Chondrocyte (in vitro differentiated cells): ENCODE measurements at places on chromosomes 6 and 20. TPM values are rescaled to one million over a fixed set of nuclear protein-coding genes. Genes with fewer than 3 reads are reported as not detected.

The PDYN gene
- not detected in 3 replicates for total RNA-seq

GRCh38 chr6:34325633-34326032, 66.8 kb downstream of the NUDT3 start:
- no peak for DNase-seq
- no peak overlapping the region for H3K27ac ChIP-seq
- H3K27me3 ChIP-seq = no peaks in the 10 kb centered on the region
- H3K4me1 ChIP-seq = peaks cover 8% of the 10 kb centered on the region
- no peak overlapping the region for H3K4me3 ChIP-seq

DNA sequence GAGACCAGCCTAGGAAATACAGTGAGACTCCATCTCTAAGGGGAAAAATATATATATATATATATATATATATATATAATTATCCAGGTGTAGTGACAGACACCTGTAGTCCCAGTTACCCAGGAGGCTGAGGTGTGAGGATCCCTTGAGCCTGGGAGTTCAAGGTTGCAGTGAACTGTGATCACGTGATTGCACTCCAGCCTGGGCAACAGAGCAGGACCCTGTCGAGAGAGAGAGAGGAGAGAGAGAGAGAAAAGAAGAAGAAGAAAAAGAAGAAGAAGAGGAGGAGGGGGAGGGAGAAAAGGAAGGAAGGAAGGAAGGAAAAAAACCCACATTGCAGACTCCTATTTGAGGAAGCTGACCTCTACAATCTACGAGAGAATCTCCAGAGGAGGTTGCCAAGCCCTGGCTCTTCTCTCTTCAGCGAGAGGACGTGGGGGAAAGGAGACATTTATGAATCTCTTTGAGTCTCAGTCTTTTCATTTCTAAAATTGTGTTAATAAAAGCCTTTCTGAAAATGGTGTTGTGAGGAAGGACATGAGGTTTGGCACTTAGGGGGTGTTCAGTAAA, 49.7 kb downstream of the COL11A2 start:
- H3K4me1 ChIP-seq = no peaks in the 10 kb centered on the region
- no peak overlapping the region for H3K4me3 ChIP-seq
- no peak for DNase-seq
- no peak overlapping the region for H3K27ac ChIP-seq
- H3K36me3 ChIP-seq = no peaks in the 10 kb centered on the region
- H3K27me3 ChIP-seq = peaks cover 54% of the 10 kb centered on the region

- no peak overlapping the region for H3K27ac ChIP-seq
- no peaks in the 10 kb centered on the region for H3K27me3 ChIP-seq
- H3K4me1 ChIP-seq = no peaks in the 10 kb centered on the region
Measured at GRCh38 chr6:42322676-42323075, 105.0 kb upstream of the MRPS10 start.

The ARG1 gene
- total RNA-seq = not detected in 3 replicates

DNA sequence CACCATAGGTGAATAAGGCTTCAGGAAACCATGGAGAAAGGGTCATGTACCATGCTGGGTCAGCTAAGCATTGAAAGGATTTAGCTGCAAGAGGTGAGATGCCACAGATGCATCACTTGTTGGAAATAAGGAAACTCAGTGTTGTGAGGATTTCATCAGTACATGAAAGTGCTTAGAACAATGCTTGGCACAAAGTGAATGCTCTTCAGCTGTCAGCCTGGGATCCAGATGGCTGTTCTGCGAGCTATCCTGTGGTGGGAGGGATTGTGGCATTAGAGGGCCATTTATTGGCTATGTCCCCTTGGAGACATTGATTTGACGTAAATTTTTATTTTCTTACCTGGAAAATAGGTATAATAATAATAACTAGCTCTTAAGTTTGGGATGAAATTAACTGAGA, 53.0 kb downstream of the ELOVL2 start:
- no peak overlapping the region for H3K27ac ChIP-seq
- no peak overlapping the region for H3K4me3 ChIP-seq
- DNase-seq = no peak
- no peaks in the 10 kb centered on the region for H3K27me3 ChIP-seq
- peaks cover 6% of the 10 kb centered on the region for H3K36me3 ChIP-seq
- H3K4me1 ChIP-seq = peaks cover 4% of the 10 kb centered on the region

GRCh38 chr6:42958125-42958524, 2.4 kb upstream of the GNMT start:
- H3K36me3 ChIP-seq = peaks cover 4% of the 10 kb centered on the region
- peaks cover 19% of the 10 kb centered on the region for H3K4me1 ChIP-seq
- no peak for DNase-seq
- H3K4me3 ChIP-seq = no peak overlapping the region
- H3K27ac ChIP-seq = no peak overlapping the region

The TSHZ2 gene
- 0.28 to 0.37 TPM in 2 of 3 replicates, not detected in the other for total RNA-seq

- H3K36me3 ChIP-seq = no peaks in the 10 kb centered on the region
- H3K4me1 ChIP-seq = peaks cover 28% of the 10 kb centered on the region
- no peak for DNase-seq
- H3K4me3 ChIP-seq = peak overlapping the region; percentile 14
- H3K27me3 ChIP-seq = no peaks in the 10 kb centered on the region
- H3K27ac ChIP-seq = no peak overlapping the region
Measured at GRCh38 chr6:51541847-51542246, 545.6 kb downstream of the PKHD1 start.

The OR12D3 gene
- total RNA-seq = not detected in 3 replicates

DNA sequence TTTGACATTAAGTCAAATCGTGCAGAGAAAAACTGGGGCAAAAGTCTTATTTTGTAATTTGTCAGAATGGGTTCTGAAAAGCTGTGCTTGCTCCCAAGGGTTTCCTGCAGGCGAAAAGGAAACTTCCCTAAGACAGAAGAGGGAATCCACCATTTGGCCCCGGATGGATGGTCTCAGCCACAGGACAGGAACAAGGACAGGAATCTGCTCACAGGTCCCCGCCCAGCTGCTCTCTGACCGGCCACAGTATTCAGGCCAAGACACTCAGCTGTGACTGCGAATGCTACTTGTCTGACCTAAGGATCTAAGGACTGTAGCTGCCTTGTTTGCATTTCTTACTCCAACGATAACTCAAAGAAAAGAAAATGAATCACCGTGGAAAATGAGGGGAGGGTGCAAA, 197.0 kb downstream of the BMP7 start:
- H3K4me1 ChIP-seq = peaks cover 21% of the 10 kb centered on the region
- peak; percentile 52 for DNase-seq
- no peak overlapping the region for H3K4me3 ChIP-seq
- peaks cover 10% of the 10 kb centered on the region for H3K27me3 ChIP-seq
- no peak overlapping the region for H3K27ac ChIP-seq
- H3K36me3 ChIP-seq = no peaks in the 10 kb centered on the region

The DDO gene
- total RNA-seq = not detected in 3 replicates

The RNF39 gene
- not detected in 3 replicates for total RNA-seq

DNA sequence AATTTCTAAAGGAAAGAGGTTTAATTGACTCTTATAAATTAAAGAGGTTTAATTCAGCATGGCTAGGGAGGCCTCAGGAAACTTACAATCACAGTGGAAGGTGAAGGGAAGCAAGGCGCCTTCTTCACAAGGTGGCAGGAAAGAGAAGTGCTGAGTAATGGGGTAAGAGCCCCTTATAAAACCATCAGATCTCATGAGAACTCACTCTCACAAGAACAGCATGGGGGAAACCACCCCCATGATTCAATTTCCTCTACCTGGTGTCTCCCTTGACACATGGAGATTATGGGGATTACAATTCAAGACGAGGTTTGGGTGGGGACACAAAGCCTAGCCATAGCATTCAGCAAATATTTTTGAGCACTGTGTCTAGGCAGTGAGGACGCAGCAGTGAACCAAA, 3.9 kb upstream of the IPCEF1 start:
- H3K27me3 ChIP-seq = no peaks in the 10 kb centered on the region
- H3K4me3 ChIP-seq = no peak overlapping the region

- peaks cover 2% of the 10 kb centered on the region for H3K36me3 ChIP-seq
- no peak overlapping the region for H3K4me3 ChIP-seq
- no peak overlapping the region for H3K27ac ChIP-seq
- DNase-seq = no peak
Measured at GRCh38 chr6:89375427-89376267, 23.1 kb upstream of the UBE2J1 start.

- H3K36me3 ChIP-seq = no peaks in the 10 kb centered on the region
- no peak overlapping the region for H3K27ac ChIP-seq
- H3K27me3 ChIP-seq = peaks cover 14% of the 10 kb centered on the region
Measured at GRCh38 chr6:78670156-78670555, 197.2 kb upstream of the IRAK1BP1 start.

DNA sequence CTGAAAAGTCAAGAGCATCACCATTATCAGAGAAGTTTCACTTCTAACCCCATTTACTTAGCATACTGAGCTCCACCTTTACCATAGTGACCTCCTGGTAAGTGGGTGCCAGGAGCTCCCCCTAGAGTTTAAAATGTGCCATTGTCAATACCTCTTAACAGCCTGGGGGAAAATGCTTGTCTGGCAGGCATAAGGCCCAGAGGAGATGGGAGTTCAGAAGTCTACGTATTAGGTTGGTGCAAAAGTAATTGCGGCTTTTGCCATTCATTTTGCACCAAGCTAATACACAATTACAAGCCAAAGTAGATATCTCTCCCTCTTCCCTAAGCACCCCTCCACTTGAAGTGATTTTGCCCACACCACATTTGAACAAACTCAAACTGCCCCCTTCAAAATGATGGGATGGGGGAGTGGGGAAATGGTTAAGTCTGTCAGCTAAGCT, 919.0 kb downstream of the KIF16B start:
- H3K27ac ChIP-seq = no peak overlapping the region
- H3K36me3 ChIP-seq = no peaks in the 10 kb centered on the region
- peaks cover 33% of the 10 kb centered on the region for H3K4me1 ChIP-seq
- no peaks in the 10 kb centered on the region for H3K27me3 ChIP-seq
- no peak overlapping the region for H3K4me3 ChIP-seq

The RIN2 gene
- total RNA-seq = 24.4 to 45.7 TPM (median 27.8 TPM) in 3 replicates

The RHAG gene
- total RNA-seq = not detected in 3 replicates

The OPRM1 gene
- not detected in 3 replicates for total RNA-seq

DNA sequence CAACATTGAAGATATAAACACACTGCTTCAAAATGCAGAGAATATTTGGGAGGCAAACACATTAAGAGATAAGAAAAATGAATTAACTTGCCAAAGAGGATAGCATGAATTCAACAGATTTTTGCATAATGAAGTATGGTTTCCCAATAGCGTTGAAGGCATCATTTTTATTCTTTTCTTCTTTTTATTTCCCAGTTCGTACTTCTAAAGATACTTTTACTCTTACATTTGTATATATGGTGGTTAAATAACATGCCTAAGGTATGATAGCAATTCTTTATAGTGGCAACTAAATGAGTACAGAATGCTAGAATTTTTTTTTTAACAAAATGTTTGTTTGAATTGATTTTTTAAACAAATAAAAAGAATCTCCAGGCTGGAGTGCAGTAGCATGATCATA, 473.4 kb upstream of the MARCKS start:
- no peak overlapping the region for H3K27ac ChIP-seq
- peaks cover 24% of the 10 kb centered on the region for H3K4me1 ChIP-seq
- H3K27me3 ChIP-seq = no peaks in the 10 kb centered on the region
- DNase-seq = no peak

DNA sequence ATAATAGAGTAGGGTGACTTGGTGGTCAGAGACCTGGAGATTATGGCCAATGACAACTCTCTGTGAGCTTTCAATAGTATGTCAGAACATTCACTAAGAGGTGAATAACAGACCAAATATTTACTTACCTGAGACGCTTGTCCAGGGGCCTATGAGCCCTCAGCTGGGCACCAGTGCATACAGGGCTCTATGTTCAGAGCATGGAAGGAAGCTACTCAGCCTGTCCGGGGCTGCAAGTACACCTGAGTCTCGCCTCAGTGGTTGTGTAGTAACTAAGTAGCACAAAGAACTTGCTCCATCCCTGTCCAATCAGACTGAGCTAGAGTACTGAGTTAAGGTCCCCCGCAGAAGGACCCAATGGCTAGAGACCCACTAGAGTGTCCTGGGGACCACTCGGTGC, 11.6 kb upstream of the SCGN start:
- no peaks in the 10 kb centered on the region for H3K4me1 ChIP-seq
- H3K27ac ChIP-seq = no peak overlapping the region
- H3K27me3 ChIP-seq = peaks cover 55% of the 10 kb centered on the region
- no peak for DNase-seq

DNA sequence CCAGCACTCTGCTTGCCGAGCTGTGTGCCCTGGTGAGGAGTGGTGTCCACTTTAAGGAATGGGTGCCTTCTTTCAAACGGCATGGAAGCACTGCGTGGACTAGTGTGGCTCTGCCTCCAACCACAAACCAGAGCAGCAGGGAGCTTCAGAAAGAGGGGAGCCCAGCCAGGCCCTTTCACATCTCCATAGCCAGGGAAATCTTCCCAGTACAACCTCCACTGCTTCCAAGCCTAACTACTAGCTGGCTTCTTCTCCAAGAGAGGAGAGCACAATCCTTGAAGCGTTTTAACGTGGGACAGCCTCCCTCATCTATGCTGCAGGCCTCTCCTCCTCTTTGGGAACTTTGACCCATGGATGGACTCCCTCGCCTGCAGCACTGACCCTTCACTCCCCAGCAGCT, 26.7 kb downstream of the TNXB start:
- peaks cover 2% of the 10 kb centered on the region for H3K36me3 ChIP-seq
- DNase-seq = no peak
- peak overlapping the region; percentile 59 for H3K27ac ChIP-seq
- peaks cover 31% of the 10 kb centered on the region for H3K27me3 ChIP-seq
- H3K4me1 ChIP-seq = peaks cover 44% of the 10 kb centered on the region

GRCh38 chr20:2692036-2692885, at the start of gene EBF4:
EBF4 (plus strand) TSS chr20:2692780; CDS start chr20:2693646, 866 bp downstream.
- no peaks in the 10 kb centered on the region for H3K36me3 ChIP-seq
- peaks cover 9% of the 10 kb centered on the region for H3K4me1 ChIP-seq
- H3K27ac ChIP-seq = no peak within 1 kb of the TSS

The OR2J3 gene
- not detected in 3 replicates for total RNA-seq

- peaks cover 35% of the 10 kb centered on the region for H3K27me3 ChIP-seq
- no peak overlapping the region for H3K4me3 ChIP-seq
- no peak for DNase-seq
- H3K36me3 ChIP-seq = no peaks in the 10 kb centered on the region
- no peak overlapping the region for H3K27ac ChIP-seq
- no peaks in the 10 kb centered on the region for H3K4me1 ChIP-seq
Measured at GRCh38 chr6:96947055-96947454, 22.5 kb downstream of the KLHL32 start.

The C20orf202 gene
- not detected in 3 replicates for total RNA-seq

- no peak for DNase-seq
- H3K27me3 ChIP-seq = no peaks in the 10 kb centered on the region
- no peaks in the 10 kb centered on the region for H3K36me3 ChIP-seq
- H3K27ac ChIP-seq = peak overlapping the region; percentile 98
- peaks cover 24% of the 10 kb centered on the region for H3K4me1 ChIP-seq
Measured at GRCh38 chr6:10451394-10451793, 36.5 kb upstream of the TFAP2A start.

- peaks cover 14% of the 10 kb centered on the region for H3K4me1 ChIP-seq
- H3K36me3 ChIP-seq = peaks cover 9% of the 10 kb centered on the region
- peak overlapping the region; percentile 24 for H3K27ac ChIP-seq
Measured at GRCh38 chr20:47773371-47773786, 11.9 kb downstream of the SULF2 start.

The TRIM40 gene
- not detected in 3 replicates for total RNA-seq

DNA sequence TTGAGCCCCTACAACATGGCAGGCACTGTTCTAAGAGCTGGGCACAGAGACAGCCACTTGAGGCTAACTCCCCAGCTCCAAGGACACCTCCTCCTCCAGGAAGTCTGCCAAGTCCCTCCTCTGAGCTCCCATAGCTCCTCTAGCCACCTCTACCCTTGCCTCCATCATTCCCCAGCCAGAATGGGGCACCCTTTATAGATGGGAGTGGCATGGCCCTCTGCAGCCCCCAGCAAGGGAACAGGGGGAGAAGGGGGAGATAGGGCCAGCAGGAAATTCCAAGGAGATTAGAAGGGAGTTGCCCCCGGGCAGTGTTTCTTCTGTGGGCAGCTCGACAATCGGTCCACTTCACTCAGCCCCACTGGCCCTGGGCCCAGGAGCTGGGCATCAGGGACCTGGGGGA, 19.7 kb upstream of the TLDC2 start:
- H3K27ac ChIP-seq = peak overlapping the region; percentile 79
- DNase-seq = no peak
- no peaks in the 10 kb centered on the region for H3K27me3 ChIP-seq
- H3K36me3 ChIP-seq = peaks cover 3% of the 10 kb centered on the region
